Tibial nerve (tissue), 4 donors: ENCODE measurements at places on chromosomes 7 and 10. TPM values are rescaled to one million over a fixed set of nuclear protein-coding genes. Genes with fewer than 3 reads are reported as not detected.
A peak's percentile ranks its signal among the peaks of the same experiment; 100 is the strongest.

VPS26A gene
- total RNA-seq: 38.0 TPM

- no peaks in the 10 kb centered on the region for H3K27me3 ChIP-seq
- no peak overlapping the region for H3K4me3 ChIP-seq
- no peak overlapping the region for H3K27ac ChIP-seq
- no peaks in the 10 kb centered on the region for H3K4me1 ChIP-seq
Measured at GRCh38 chr7:105136221-105136620, 122.2 kb downstream of the KMT2E start.

GRCh38 chr10:116241085-116241484, 31.9 kb downstream of the GFRA1 start:
- no peaks in the 10 kb centered on the region for H3K36me3 ChIP-seq
- no peak overlapping the region for H3K27ac ChIP-seq
- H3K4me3 ChIP-seq: no peak overlapping the region
- H3K4me1 ChIP-seq: no peaks in the 10 kb centered on the region

GRCh38 chr7:150406567-150407421, 27.7 kb downstream of the ZNF775 start:
- no peaks in the 10 kb centered on the region for H3K27me3 ChIP-seq
- H3K27ac ChIP-seq: peak overlapping the region; percentile 98
- peaks cover 14% of the 10 kb centered on the region for H3K4me1 ChIP-seq
- H3K36me3 ChIP-seq: no peaks in the 10 kb centered on the region

- no peaks in the 10 kb centered on the region for H3K36me3 ChIP-seq
- peak overlapping the region; percentile 34 for H3K4me3 ChIP-seq
- DNase-seq: no peak
- no peaks in the 10 kb centered on the region for H3K27me3 ChIP-seq
- H3K27ac ChIP-seq: peak overlapping the region; percentile 96
- no peaks in the 10 kb centered on the region for H3K4me1 ChIP-seq
Measured at GRCh38 chr7:95433952-95434556, 774 bp downstream of the PON2 start.

- peaks cover 16% of the 10 kb centered on the region for H3K4me1 ChIP-seq
- no peak overlapping the region for H3K4me3 ChIP-seq
- no peaks in the 10 kb centered on the region for H3K36me3 ChIP-seq
- DNase-seq: no peak
- H3K27ac ChIP-seq: no peak overlapping the region
- H3K27me3 ChIP-seq: peaks cover 2% of the 10 kb centered on the region
Measured at GRCh38 chr10:48607356-48608278, 2.7 kb upstream of the ARHGAP22 start.

HNRNPF gene
- total RNA-seq: 112 TPM

DNA sequence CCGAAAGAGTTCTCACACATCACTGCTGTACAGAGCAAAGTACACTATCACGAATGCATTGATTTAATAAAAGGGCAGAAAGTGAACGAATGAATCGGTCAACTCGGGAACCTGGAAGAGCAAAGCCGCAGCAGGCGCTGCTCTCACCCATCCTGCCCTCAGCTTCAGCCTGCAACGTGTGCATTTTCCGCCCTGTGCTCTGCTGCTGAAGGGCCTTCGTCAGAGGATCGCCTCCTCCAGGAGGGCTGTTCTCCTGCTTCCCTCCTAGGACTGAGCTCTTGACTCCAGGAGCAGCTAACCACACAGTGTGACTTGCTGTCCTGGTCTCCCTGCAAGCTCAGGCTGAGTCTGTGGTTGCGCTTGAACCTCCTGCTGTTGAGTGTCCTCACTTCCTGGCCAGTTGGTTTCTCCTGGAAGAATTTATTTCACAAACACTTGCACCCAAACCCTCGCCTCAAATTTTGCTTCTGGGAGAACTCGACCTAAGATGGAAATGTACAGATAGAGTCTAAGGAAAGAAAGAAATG, 473.0 kb upstream of the KLF6 start:
- H3K4me3 ChIP-seq: no peak overlapping the region
- no peaks in the 10 kb centered on the region for H3K36me3 ChIP-seq
- H3K4me1 ChIP-seq: no peaks in the 10 kb centered on the region

GRCh38 chr7:101659706-101660105, 30.6 kb upstream of the MYL10 start:
- no peak overlapping the region for H3K4me3 ChIP-seq
- no peaks in the 10 kb centered on the region for H3K36me3 ChIP-seq
- no peaks in the 10 kb centered on the region for H3K4me1 ChIP-seq
- DNase-seq: no peak
- H3K27me3 ChIP-seq: no peaks in the 10 kb centered on the region

DNA sequence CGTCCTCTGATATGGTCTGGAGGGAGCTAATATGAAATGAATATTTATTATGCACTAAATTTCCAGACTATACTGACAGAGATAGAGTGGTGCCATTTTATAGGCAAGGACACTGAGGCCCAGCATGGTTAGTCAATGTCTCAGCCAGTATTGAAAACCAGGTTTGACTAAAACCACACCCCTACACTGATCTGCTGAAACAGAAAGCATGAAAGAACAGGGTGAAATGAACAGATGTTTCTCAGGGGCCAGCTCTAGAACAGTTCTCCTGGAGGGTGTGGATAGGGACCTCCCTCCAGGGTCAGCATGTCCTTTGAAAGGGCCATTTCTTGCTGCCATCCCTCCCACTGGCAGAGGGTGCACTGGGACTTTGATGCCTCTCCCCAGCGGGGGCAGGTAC, 700.5 kb downstream of the GRID1 start:
- no peak for DNase-seq
- H3K36me3 ChIP-seq: no peaks in the 10 kb centered on the region
- H3K4me1 ChIP-seq: no peaks in the 10 kb centered on the region
- no peak overlapping the region for H3K27ac ChIP-seq
- H3K27me3 ChIP-seq: no peaks in the 10 kb centered on the region
- H3K4me3 ChIP-seq: no peak overlapping the region

TRIM50 gene
- total RNA-seq: not detected

DNA sequence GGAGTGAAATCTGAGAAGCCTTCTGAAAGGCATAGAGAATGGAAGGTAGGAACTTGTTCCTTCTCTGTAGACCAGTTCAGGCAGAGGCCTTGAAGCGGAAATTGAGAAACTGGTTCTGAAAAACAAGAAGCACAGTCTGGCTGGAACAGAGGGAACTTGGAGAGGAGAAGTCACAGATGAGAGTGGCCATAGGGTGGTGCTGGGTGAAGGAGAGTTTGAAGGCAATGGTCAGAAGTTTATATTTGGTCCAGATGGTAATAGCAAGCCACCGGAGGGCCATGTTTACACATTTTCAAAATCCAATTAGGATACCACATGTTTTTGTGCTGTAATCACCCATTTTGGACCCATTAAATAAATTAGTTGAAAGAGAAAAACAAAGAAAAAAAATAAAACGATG, 692.5 kb downstream of the INHBA start:
- no peaks in the 10 kb centered on the region for H3K27me3 ChIP-seq
- no peaks in the 10 kb centered on the region for H3K4me1 ChIP-seq
- no peak overlapping the region for H3K27ac ChIP-seq
- H3K4me3 ChIP-seq: no peak overlapping the region

GRCh38 chr7:155829796-155830470, 17.7 kb upstream of the SHH start:
- H3K27me3 ChIP-seq: no peaks in the 10 kb centered on the region
- no peaks in the 10 kb centered on the region for H3K4me1 ChIP-seq

DNA sequence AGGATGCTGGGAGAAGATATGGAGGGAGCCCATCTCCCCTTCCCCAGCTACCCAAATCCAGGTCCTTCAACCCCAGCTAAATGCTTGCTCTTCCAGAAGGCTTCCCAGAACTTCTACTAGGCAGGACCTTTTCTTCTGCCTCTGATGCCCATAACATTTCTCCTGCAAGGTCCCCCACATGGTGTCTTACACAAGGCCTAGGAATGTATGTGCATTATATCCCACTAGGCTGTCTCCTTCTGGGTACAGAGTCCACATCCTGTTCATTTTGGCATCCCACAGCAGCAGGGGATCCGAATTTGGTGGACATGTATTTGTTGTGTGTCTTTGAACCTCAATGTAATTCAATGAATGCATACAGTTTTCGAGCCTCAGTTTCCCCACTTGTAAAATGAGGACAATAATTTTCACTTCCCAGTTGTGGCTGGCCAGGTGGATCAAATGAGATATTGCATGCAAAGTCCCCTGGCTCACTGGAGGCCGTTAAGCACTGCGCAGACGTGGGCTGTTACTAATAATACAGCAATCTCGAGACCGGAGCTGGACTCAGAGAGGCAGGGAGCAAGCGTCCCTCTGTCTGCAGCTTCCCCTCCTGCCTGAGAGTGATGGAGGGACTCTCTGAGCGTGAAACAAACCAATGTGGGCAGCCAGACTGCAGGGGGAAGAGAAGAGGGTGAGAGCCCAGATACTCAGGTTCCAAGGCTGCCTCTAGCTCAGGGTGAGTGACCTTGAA, 18.6 kb upstream of the YWHAG start:
- no peak overlapping the region for H3K4me3 ChIP-seq
- peaks cover 15% of the 10 kb centered on the region for H3K4me1 ChIP-seq
- no peak overlapping the region for H3K27ac ChIP-seq
- H3K36me3 ChIP-seq: no peaks in the 10 kb centered on the region
- DNase-seq: no peak

DNA sequence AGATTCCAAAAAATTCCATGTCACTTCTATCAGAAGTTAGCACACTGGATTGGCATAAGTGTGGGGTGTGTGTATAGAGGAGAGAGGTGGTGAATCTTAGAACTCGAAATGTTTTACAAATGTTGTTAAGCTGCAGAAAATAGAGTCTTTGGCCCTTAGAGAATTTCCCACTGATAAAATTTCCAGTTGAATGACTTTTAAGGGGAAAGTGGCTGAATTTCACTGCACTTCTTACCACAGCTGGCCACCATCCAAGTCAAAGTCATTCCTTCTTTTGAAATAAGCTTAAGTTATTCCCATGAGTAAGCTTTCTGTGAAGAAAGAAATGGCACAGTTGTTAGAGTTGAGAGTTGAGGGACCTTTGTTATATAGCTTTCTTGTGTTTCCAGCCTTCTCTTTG, 13.9 kb downstream of the VCL start:
- no peaks in the 10 kb centered on the region for H3K27me3 ChIP-seq
- no peak overlapping the region for H3K27ac ChIP-seq
- DNase-seq: peak; percentile 69
- peaks cover 9% of the 10 kb centered on the region for H3K36me3 ChIP-seq

DNA sequence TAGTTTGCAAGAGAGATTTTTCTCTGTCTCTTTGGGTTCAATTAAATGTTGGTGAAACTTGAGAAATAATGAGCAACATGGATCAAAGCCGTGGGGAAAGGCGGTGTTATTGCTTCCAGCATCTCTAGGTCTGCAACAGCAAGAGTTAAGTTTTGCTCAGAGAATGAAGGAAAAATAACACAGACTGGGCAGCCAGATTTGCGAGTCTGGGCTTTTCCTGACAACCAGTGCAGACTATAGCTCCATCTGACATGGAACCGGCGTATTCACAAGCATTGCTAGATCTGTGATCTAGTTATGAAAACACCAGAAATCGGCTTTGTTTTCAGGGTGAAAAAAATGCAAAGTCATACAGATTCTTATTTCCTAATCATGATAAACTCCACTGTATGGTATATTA, 110.4 kb downstream of the CAMK1D start:
- no peak for DNase-seq
- no peaks in the 10 kb centered on the region for H3K27me3 ChIP-seq
- no peaks in the 10 kb centered on the region for H3K36me3 ChIP-seq
- H3K4me3 ChIP-seq: no peak overlapping the region
- H3K4me1 ChIP-seq: peaks cover 21% of the 10 kb centered on the region

DNA sequence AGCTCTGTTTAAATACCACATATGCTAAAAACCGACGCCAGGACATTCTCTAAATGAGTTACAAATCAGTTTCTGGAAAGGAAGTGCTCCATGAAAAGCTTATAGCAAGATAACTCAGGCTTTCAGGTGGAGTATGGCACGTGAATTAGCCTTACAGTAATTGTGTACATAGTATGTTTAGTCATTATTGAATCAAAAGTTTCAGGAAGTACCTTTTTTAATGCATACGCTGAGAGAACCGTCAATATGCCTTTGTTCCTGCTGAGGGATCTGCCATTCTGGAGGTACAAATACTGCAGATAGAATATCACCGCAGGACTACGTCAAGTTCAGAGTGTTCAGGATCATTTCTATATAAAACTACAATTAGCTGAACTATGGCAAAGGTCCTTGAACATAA, 45.7 kb downstream of the ANKMY2 start:
- no peak for DNase-seq
- H3K4me1 ChIP-seq: no peaks in the 10 kb centered on the region
- H3K27me3 ChIP-seq: no peaks in the 10 kb centered on the region
- no peak overlapping the region for H3K4me3 ChIP-seq
- H3K27ac ChIP-seq: no peak overlapping the region
- H3K36me3 ChIP-seq: no peaks in the 10 kb centered on the region

CFAP70 gene
- total RNA-seq: 4.5 TPM
